ENCODE measurements at places on chromosomes 6 and 20.

DNA sequence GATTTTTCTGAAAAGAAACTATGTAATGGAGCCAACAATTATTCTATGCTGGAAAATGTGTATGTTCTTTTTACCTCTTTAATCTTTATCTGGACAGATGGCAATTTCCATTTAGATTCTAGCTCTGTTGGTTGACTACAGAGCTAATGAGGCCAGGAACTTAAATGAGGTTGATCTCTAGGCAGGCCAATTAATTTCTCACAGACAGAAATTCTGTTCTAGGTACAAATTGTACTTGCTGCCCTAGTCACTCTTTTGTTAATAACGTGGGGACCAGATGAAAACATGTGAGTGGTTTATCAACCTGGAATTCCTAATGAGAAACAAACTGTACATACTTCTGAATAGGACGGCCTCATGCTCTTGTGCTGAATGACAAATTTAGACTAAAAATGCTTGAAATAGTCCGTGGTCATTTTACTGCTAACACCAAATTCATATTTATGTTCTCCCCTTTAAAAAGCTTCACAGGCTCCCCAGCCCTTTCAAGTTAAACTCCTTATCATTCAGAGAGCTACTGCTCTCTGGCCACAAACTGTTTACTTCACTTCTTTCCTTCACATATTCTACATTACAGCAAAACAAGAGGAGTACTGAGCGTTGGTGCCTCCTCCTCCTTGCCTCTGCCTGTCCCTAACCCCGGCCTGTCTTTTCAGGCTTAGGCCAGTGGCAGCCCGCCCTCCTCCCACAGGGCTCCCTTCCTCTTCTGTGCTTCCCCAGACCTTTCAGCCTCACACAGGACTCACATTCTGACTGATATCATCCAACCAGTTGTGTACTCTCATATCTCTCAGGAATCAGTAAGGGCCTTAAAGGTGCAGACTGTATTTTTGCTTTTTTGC is 41.4 kb downstream of the DTNBP1 start:
- no peak for DNase-seq

DNA sequence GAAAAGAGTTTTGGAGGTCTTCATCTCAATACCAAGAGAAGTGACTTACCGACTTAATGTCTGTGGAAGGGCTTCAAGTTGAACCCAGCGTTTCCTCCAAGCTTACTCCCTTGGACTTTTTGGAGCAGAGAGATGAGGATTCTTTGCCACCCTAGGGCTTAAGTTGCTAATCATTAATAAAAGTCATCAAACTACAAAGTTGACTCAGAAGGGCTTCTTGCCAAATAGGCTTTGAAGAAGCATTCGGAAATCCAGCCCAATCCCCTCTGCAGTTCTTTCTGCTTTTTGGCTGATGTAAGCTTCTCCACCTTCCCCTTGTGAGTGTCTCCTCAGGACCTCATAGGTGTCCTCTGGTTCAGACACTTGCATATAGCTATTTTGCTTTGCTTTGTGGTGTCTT is at the start of gene SLC17A3:
SLC17A3 (minus strand) TSS at position 126 of the 400 bp plus-strand sequence. CDS start 5,856 bp downstream, outside the sequence.
- no peak for DNase-seq

GRCh38 chr6:141024526-141024925 is 1108.2 kb upstream of the GJE1 start:
- no peak for DNase-seq

- peak; percentile 45 for DNase-seq
Measured at GRCh38 chr20:19828232-19828631, 70.2 kb downstream of the RIN2 start.

DNA sequence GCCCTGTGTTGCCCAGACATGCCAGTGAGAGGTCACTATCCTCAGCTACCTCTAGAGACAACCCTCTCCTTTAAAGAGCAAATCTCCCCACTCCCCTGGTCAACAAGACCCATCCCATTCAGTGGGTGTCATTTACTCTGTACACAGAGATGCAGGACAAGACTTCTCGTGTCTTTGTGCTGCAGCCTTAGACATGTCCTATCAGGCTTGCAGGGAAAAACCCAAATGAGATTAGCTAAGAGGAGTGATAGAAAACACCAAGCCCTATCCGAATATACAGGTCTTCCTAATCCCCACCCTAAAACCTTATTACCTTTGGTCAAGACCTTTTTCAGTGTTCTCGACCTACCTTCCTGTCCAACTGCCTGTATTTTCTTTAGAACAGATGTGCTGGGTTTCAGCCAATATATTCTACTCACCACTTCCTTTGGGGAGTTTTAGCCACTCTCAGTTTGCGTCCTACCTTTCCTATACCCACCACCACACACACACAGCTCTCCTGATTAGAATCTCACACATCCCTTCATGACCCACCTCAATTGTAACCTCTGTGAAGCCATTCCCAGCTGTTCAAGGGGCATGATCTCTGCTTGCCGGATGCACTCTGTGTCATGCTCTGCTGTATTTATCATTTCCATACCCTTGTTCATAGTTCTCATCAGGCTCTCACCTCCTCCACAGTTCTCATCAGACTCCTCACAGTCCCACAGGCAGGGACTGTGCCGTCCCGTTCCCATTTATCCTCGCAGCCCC is 39.7 kb downstream of the TRAM2 start:
- DNase-seq, result no peak

Measured in GM12891 (cell line).